ENCODE measurements at places on chromosomes 11 and 22. TPM values are rescaled to one million over a fixed set of nuclear protein-coding genes. Genes with fewer than 3 reads are reported as not detected.

DNA sequence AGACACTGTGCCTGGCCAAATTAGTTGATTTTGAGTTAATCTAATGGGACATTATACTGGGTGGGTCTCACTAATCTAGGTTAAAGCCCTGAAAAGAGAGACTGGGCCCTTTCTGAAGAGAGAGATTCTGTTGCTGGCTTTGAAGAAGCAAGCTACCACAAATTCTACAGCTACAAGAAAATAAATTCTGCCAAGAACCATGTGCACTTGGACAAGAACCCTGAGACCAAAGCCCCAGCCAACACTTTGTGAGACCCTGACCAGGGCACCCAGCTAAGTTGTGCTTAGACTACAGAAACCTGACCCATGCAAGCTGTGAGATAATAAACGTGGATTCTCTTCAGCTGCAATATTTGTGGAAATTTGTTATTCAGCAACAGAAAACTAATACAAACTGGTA, 20.1 kb upstream of the SPON1 start:
- H3K27ac ChIP-seq: peak overlapping the region; percentile 53
- H3K4me1 ChIP-seq: peaks cover 34% of the 10 kb centered on the region
- no peak for DNase-seq
- H3K4me3 ChIP-seq: no peak overlapping the region

- no peak overlapping the region for H3K27ac ChIP-seq
- no peak for DNase-seq
- no peak overlapping the region for H3K4me3 ChIP-seq
- H3K36me3 ChIP-seq: no peaks in the 10 kb centered on the region
- no peaks in the 10 kb centered on the region for H3K4me1 ChIP-seq
Observed at GRCh38 chr11:13174090-13174489, 103.5 kb upstream of the BMAL1 start.

Gene SCGB1C1
- total RNA-seq: not detected

Gene TRIM48
- not detected for total RNA-seq
